NCI-H345 (cell line): ENCODE measurements at places on chromosomes 12 and 14.

- no peak for DNase-seq
Observed at GRCh38 chr12:3455312-3455711, 35.7 kb upstream of the PRMT8 start.

DNA sequence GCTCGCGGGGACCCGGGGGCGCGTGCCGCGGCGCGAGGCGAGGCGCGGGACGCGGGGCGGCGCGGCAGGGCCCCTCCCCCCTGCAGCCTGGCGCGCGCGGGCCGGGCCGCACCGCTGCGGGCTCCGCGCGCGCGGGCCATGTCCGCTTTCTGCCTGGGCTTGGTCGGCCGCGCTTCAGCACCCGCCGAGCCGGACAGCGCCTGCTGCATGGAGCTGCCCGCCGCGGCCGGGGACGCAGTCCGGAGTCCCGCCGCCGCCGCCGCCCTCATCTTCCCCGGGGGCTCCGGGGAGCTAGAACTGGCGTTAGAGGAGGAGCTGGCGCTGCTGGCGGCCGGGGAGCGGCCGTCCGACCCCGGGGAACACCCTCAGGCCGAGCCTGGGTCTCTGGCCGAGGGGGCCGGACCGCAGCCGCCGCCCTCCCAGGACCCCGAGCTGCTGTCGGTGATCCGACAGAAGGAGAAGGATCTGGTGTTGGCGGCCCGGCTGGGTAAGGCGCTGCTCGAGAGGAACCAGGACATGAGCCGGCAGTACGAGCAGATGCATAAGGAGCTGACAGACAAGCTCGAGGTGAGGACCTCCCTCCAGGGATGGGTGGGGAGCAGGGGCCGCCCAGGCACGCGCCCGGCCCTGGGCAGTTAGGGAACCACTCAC is 820 bp downstream of the BICDL1 start:
- DNase-seq: no peak

GRCh38 chr12:114166362-114166761 is 200.2 kb upstream of the RBM19 start:
- DNase-seq: peak; percentile 26

GRCh38 chr12:53071591-53072551 is 7.3 kb downstream of the SPRYD3 start:
- no peak for DNase-seq

GRCh38 chr12:19005257-19005801 is 124.2 kb upstream of the PLEKHA5 start:
- no peak for DNase-seq

GRCh38 chr12:39779768-39780340 is 160.3 kb upstream of the ABCD2 start:
- DNase-seq: no peak

- DNase-seq: no peak
Observed at GRCh38 chr12:93323625-93324329, 53.9 kb upstream of the NUDT4 start.

- no peak for DNase-seq
Observed at GRCh38 chr12:56126732-56127239, 1.3 kb upstream of the ESYT1 start.

DNA sequence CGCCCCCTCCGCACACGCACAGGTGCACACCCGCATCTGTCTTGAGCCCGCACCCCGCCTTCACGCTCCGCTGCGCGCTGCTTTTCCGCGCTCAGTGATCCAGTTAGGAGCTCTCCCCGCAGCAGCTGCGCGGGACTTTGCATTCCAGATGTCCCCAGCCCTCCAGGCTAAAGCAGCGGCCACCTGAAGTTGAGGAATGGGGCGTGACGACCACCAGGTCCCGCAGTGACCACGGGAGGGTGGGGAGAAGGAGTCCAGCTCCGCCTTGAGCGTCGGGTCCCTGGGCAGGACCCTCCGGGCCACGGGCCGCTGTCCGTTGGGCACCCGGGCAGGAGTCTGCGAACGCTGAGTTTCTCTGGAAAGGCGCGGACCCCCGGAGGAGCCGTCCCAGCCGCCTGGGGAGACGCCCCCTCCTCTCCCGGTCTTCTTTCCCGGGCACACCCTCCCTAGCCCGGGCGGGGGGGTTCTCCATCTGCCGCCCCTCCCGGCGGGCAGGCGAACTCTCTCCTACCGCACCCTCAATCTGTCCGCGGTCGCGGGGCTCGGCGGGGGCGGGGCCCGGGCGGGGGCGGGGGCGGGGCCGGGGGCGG is 334 bp upstream of the TMEM132C start:
- DNase-seq: no peak

- DNase-seq: no peak
Observed at GRCh38 chr14:103856607-103857006, 9.2 kb upstream of the PPP1R13B start.

DNA sequence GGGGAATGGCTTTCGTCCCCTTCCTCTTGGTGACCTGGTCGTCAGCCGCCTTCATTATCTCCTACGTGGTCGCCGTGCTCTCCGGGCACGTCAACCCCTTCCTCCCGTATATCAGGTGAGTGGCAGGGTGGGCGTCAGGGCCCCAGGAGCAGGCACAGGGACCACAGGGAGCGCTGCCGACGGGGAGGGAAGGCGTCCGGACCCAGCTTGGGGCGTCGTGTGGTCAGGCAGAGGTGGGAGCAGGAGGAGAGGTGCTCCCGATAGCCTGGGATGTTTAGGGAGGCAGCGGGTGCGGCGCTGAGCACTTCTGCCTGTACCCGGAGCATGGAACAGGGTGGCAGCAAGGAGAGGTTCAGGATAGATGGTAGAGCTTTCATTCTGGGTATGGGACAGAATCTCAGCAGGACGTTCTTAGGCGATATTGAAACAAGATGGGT is 444 bp downstream of the DRAM1 start:
- no peak for DNase-seq

- DNase-seq: no peak
Observed at GRCh38 chr12:1947081-1947480, 28.6 kb upstream of the CACNA2D4 start.

GRCh38 chr12:124564232-124564958 is 3.0 kb downstream of the NCOR2 start:
- peak; percentile 44 for DNase-seq

GRCh38 chr12:128966203-128966810 is 113.0 kb downstream of the GLT1D1 start:
- DNase-seq: peak; percentile 90

GRCh38 chr12:10068644-10069043 is 30.1 kb downstream of the CLEC1A start:
- no peak for DNase-seq

DNA sequence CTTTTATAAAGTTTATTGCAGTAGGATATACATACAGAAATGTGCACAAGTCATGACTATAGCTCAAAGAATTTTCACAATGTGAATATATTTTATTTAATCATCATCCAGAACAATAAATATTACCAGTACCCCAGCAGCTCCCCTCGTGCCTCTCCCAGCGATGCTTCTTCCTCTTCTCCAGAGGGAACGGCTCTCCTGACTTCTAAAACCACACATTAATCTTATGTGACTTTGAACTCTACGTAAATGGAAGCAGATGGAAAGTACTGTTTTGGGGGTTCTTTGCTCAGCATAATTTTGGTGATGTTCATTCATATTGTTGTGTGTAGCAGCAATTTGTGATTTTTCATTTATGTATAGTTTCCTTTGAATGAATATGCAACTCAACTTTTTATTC is 4.6 kb upstream of the SLC8A3 start:
- DNase-seq: no peak
